NCI-H774 (cell line): ENCODE measurements at places on chromosomes 3 and 15.

- DNase-seq, result no peak
Measured at GRCh38 chr15:77650265-77650664, 17.6 kb upstream of the LINGO1 start.

DNA sequence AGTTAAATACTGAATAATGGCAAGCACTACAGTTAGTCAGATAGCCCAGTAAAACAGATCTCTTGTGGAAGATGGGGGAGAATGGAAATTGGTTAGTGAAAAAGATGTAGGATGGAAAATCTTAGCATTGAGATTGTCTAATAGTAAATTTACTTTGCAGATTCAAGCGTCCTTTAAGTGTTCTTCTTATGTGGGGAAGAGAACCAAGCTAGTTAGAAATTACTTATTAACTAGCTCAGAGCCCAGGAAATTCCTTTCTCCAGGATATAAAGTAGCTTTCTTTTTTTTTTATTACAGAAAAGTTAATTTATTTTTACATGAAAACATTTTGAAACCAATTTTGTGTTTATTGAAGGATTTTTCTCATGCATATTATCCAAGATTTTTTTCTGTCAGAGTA, 36.7 kb downstream of the TIPARP start:
- no peak for DNase-seq

- DNase-seq, result no peak
Measured at GRCh38 chr15:88031461-88031860, 225.1 kb downstream of the NTRK3 start.

GRCh38 chr15:71629781-71630474, 180.4 kb upstream of the NR2E3 start:
- DNase-seq, result no peak

DNA sequence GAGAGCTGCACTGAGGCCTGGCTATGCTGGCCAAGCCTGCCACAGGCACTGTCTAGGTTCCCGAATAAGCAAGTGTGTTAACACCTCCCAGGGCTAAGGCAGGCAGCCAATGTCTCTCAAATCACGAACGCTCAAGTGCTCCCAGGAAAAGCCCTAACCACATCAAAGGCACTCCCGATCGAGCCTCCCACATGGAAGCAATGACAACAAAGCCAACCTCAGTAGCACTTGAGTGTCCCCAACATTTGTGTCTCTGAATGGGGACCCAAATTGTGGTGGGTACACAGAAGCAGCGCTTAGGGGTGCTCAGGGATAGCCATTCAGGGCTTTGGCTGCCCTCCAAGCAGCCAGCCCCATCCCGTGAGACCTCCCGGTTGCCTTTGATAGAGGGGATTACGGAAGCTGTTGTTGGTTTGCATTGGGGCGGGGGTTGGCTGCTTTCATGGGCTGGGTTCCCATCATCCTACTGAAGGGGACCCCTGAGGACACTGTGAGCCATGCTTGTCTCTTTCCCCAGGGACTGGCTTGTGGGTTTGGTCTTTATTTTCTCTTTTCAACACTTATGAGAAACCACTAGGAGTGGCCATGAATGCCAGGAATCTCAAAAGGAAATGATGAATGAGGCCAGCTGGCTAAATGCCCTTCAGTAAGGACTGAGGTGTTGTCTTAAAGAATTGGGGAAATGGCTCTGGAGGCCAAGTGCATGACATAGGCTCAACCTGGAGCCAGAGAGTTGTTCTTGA, 234.1 kb upstream of the FEZF2 start:
- no peak for DNase-seq

DNA sequence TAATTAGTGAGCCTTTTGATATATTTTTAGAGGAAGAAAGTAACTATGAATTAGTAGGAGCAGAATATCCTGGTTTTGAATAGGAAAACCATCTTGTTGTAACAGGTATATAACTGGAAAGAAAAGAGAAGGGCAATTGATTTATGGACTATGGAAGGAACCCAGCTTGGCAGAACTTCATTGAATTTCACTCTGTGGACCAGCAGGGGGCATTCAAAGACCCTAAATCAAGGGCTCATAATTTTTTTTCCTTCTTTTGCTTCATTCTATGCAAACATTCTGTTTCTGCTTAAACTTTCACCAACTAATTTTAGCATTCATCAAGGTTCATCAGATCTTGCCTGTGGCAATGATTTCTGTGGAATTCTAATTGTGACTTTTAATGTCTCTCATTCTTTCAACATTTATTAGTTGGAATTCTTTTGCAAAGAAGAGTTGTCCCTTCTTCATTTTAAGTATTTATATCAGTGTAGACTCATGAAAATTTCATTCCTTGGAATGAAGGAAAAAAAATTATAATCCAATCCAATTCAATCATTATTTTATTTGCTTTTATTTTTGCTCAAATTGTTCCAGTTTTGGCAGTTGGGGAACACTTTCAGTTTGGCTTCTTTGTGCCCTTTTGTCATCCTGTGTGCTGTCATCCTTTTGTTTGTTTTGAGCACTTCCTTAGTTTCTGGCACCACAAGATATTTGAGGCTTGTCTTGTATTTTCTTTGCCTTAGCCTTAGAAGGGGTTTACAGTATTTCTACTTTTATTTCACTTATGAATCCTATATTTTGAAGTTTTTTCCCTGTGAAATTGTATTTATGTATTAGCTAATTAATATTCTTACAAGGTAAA, 30.4 kb downstream of the NXPE3 start:
- peak; percentile 18 for DNase-seq

DNA sequence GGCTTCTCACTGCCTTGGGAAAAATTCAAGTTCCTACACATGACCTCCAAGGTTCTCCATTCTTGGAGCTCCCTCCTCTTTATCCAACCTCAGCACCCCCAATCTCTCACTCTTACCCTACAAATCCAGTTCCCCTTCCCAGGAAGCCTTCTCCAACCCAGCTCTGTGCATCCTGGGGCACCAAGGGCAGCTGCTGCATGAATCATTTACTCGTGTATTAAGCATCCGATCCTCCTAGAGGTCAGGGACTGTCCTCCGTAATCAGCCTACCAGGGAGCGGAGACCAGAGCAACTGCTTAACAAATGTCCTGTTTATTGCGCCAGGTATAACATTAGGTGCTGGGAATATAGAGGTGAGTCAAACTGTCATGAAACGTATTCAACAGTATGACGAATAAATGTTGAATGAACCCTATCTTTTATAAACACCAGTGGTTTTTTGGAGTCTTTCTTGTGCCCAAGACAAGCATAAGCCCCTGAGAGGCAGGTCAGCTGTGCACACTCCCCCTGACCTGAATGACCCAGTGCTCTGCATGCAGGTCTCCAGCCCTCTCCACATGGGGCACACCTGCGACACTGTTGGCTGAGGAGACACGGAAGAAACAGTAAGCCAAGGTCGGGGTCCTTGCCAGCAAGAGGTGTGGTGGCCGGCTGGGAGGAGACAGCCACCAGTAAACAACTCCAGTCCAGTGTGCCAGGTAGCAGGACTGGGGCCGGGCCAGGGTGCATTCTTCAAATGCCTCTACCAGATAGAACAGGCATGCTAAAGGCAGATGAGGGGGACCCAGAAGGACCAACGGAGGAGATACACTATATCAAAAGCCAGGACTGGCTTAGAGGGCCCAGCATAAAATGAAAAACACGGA, 27.6 kb downstream of the ANP32A start:
- no peak for DNase-seq

DNA sequence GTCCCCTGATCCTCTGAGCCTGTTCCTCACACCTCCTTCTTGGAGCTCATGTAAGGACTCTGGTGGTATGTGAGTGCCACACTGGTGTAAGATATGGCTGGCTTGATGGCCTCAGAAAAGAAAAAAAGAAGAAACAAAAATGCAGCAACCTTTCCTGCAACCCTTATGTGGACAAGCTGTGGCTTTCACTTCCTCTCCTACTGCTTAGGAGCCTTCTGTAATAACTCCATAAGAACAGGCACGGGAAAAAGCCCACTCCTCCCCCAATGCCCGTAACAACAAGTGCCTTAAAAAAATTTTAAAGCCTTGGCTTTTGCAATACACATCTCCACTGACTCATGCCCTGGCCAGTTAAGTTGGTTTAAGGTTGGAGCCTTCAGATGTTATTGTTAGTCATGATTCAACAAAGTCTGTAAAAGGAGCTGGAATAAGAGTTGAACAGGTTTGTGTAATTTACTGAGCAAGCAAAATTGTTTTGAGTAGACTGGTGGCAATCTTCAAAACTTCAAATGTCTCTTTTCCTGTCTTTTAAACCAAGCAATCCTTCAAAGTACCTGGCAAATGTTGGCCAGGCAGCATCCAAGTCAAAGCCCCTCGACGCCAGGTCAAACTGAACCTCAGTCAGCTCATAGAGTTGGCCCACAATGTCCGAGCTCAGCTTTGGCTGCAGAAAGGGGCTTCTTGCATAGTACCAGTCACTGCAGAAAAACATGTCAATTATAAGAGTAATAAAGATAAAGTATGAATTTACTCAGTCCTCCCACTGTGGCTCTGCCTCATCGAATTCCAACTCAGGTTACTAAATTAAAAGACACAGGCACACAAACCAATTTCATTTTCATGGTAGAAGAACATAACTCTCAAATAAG, 22.9 kb downstream of the FYCO1 start:
- DNase-seq, result no peak

DNA sequence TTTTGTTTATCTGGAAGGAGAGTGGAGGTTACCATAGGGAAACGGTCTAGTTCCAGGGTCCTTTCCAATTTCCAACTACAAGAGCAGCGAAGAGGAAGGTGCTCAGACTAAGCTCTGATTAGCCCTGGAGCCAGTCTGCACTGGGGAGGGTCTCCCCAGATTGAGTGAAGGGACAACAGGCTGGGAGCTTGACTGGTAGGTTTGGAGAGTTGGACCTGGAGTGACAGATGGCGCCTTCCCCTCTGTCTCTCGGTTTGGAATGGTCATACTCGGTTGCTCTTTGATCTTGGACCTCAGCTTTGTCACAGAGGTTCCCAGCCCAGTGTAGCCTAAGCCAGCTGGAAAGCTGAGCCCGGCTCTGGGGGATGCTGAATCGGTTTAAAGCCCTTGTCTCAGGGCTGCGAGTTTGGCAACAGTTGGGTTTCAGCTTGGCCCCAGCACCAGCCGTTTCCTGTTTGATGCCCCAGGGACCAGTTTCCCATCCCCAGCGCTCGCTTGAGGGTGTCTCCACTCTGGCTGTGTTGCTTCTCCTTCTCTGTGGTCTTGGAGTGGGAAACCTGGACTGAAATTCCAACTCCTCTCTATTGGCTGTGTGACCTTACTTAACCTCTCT, 53.1 kb upstream of the ULK4 start:
- DNase-seq, result no peak
